Adrenal gland (tissue), 19 donors: ENCODE measurements at places on chromosomes 3 and 15. TPM values are rescaled to one million over a fixed set of nuclear protein-coding genes. Genes with fewer than 3 reads are reported as not detected.

DNA sequence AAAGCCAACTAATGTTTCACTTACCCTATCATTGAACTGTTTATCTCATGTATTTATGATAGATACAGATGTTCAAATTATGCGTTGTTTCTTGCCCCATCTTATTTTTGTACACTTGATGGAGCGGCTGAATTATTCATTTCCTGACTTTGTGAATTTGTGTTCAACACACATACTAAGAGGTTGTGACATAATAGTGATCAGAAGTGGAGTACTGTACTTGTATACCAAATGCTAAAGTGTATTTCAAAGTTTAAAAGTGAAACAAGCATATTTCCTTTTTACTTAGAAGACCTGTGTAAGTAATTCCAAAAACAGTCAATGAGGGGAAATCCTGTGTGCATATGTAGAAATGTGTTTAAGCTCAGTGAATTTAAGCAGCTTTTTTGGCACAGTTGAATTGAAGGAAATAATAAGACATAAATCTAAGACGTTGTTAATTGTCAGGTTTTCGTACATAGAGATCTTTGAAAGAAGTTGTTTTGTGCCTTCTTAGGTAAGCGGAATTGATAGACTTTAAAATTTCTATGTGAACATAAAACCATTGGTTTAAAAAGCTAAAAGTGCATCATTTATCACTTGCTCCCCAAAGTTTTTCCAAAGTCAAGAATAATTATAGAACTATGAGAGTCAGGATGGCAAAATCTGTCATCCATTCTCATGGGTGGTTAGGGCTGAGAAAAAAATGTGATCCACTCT, 1.9 kb downstream of the NFKBIZ start:
- DNase-seq = no peak
- H3K27ac ChIP-seq = peak overlapping the region; percentile 97
- peak overlapping the region; percentile 97 for H3K4me3 ChIP-seq
- H3K27me3 ChIP-seq = no peaks in the 10 kb centered on the region
- no peaks in the 10 kb centered on the region for H3K36me3 ChIP-seq

DNA sequence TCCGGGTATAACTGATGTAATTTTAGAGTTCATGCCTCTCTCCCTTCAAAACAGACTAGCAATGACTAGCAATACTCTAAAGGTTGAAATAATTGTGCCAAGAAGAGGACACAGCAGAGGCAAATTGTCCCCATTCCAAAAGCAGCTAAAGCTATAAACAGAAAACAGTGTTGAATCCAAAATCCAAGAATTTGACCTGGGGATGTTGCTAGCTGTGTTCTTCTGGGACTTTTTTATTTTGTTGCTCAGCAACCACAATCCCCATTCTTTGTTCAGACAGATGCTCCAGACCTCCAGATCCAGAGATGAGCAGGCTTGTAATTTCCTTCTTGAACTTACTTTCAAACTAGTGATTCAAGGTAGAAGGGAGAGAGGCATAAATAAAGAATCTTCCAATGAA, 191.5 kb downstream of the FOXB1 start:
- no peaks in the 10 kb centered on the region for H3K4me1 ChIP-seq
- no peak overlapping the region for H3K27ac ChIP-seq
- no peak overlapping the region for H3K4me3 ChIP-seq

DNA sequence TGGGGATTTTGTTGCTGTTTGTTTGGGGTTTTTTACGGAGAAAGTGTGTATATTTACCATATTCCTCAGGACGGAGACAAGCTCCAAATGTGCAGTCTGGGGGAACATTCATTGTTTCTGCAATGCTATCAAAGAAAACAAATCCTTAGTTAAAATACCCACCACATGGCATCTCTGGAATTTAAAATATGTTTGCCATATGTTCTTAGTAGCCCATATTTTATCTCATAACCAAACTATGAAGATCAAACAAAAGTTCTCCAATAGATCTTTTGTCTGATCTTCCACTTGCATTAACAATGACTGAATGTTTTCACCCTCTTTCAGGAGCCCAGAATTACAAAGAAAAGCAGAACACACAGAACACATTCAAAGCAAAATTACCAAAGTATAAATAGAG, 35.3 kb downstream of the EFHB start:
- no peak for DNase-seq
- no peaks in the 10 kb centered on the region for H3K27me3 ChIP-seq
- no peak overlapping the region for H3K4me3 ChIP-seq
- H3K27ac ChIP-seq = no peak overlapping the region

DNA sequence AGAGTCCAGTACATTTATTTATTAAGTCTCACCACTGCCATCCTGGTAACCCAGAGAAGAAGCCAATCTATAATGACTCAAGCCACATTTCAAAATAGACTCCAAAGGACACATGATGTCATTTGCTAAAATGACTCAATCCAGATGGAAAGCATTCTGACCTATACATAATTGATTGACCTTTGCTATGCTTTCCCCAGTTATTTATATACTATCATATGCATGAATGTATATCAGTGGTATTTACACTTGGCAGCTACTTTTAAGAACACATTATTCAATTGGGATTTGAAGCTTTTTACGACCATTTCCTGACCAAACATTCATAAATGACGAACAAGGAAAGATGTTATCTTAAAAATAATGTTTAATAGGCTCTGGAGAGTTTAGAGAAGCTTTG, 297.2 kb downstream of the FHIT start:
- no peaks in the 10 kb centered on the region for H3K4me1 ChIP-seq
- no peak overlapping the region for H3K27ac ChIP-seq
- no peak for DNase-seq
- H3K4me3 ChIP-seq = no peak overlapping the region
- no peaks in the 10 kb centered on the region for H3K27me3 ChIP-seq
- H3K36me3 ChIP-seq = no peaks in the 10 kb centered on the region

GRCh38 chr3:197029511-197030167, at the start of gene MELTF:
Gene MELTF, minus strand, starts transcription at chr3:197029817. Its CDS starts 115 bp downstream, at chr3:197029702.
- no peaks in the 10 kb centered on the region for H3K36me3 ChIP-seq
- H3K4me3 ChIP-seq = no peak within 1 kb of the TSS
- H3K27me3 ChIP-seq = peaks cover 26% of the 10 kb centered on the region
- no peak for DNase-seq
- no peak within 1 kb of the TSS for H3K27ac ChIP-seq

- H3K4me3 ChIP-seq = no peak overlapping the region
- no peaks in the 10 kb centered on the region for H3K27me3 ChIP-seq
- H3K36me3 ChIP-seq = no peaks in the 10 kb centered on the region
- no peak overlapping the region for H3K27ac ChIP-seq
- peaks cover 8% of the 10 kb centered on the region for H3K4me1 ChIP-seq
- DNase-seq = peak; percentile 25
Observed at GRCh38 chr3:193833592-193833991, 240.6 kb downstream of the OPA1 start.

DNA sequence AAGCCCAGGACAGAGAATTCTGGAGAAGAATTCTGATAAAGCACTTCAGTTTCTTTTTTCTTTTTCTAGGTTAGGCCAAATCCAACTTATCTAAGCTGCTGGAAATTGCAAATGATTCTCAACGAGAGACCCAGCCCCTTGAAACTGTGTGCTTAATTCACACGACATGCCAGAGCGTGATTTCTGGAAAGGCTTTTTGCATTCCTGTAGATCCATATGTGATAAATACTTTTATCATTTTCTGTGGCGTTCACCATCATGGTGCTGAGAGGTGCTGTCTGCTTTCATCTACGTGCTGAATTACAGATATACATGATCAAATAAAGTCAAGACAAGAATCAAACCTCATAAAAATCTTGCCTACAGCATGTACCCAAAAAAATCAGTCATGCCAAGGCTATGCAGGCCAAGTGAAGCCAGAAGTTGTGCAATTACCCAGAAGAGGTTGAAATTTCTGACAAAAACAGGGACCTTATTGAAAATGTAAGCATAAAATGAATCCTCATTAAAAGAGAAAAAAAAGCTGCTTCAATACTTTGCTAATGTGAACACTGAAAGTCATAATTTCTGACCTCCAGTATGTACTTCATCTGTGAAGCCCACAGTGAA, 10.8 kb upstream of the MEF2A start:
- H3K27ac ChIP-seq = no peak overlapping the region
- H3K4me1 ChIP-seq = no peaks in the 10 kb centered on the region
- H3K27me3 ChIP-seq = no peaks in the 10 kb centered on the region
- no peaks in the 10 kb centered on the region for H3K36me3 ChIP-seq

DNA sequence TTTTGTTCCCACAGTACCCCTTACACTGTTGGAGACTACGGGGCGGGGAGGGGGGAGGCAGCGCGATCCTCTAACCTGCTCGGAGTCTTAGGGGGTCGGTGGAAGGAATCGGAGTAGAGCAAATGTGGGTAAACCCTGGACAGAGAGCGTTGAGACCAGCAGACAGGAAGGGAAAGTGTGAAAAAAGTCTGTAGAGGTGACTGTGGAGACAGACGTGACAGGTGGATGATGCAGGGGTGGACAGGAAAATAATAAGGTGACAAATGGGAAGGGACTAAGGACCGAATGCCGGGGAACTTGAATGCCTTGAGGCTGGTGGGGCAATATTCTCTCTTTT, 424 bp downstream of the EAF2 start:
- no peaks in the 10 kb centered on the region for H3K36me3 ChIP-seq
- peaks cover 10% of the 10 kb centered on the region for H3K4me1 ChIP-seq
- H3K27me3 ChIP-seq = no peaks in the 10 kb centered on the region
- peak overlapping the region; percentile 65 for H3K4me3 ChIP-seq
- peak overlapping the region; percentile 76 for H3K27ac ChIP-seq

GRCh38 chr15:70558406-70559264, 204.7 kb downstream of the UACA start:
- H3K4me3 ChIP-seq = no peak overlapping the region
- H3K27me3 ChIP-seq = no peaks in the 10 kb centered on the region
- H3K27ac ChIP-seq = no peak overlapping the region
- H3K36me3 ChIP-seq = no peaks in the 10 kb centered on the region
- DNase-seq = no peak

GRCh38 chr3:159148466-159148865, 346.6 kb downstream of the MFSD1 start:
- H3K36me3 ChIP-seq = no peaks in the 10 kb centered on the region
- no peaks in the 10 kb centered on the region for H3K27me3 ChIP-seq
- H3K27ac ChIP-seq = no peak overlapping the region
- no peak for DNase-seq
- no peak overlapping the region for H3K4me3 ChIP-seq

DNA sequence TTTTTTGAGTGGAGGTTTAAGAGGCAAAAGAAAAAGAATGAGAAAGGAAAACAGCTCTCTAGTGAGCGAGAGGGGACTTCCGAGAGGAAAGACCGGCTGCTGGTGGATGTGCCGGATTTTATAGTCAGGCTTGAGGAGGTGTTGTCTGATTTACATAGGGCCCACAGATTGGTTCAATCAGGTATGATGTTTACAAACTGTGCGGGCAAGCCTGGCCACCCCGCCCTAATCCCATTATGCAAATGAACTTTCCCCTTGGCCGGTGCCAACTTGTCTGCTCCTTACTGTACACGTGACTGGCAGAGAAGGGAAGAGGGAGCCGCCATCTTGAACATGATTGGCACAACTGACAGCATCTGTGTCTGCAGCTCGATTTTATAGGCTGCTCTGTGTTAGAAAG, 44.7 kb downstream of the FAM43A start:
- H3K27me3 ChIP-seq = no peaks in the 10 kb centered on the region
- no peak overlapping the region for H3K27ac ChIP-seq
- H3K4me1 ChIP-seq = no peaks in the 10 kb centered on the region
- H3K4me3 ChIP-seq = no peak overlapping the region
- H3K36me3 ChIP-seq = no peaks in the 10 kb centered on the region

DNA sequence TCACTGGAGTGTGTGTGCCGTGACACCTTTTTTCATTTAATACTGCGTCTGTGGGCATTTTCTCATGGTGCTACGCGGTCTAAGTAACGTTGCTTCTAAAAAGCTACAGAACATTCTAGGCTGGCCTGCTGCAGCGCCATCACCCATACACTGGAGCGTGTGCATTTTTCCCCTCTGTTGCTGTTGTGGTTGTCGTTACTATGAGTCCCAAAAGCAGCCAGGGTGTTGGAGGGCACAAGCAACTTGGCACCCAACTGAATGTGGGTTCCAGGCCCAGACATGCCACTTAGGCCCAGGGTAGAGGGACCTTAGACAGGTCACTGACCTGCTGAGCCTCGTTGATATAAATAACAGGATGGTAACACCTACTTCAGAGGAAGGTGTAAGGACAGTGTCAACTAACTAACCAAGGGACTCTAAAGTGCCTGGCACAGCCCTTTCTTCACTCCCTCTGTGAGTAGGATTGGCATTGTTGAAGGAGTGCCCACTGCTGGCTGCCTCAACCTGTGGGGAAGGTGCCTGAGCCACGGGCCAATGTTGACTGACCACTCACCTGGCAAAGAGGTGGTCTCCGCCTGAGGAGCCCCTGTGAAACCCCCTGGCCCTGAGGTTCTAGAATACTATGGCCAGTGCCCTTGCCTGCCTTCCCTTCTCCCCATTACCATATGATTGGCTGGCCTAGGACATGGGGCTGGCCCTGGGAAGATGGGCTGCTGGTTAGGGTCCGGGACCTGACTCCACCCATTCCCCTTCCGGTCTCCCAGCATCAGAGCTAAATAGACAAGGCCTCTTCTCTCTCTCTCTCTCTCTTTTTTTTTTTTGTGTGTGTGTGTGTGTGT, 3.5 kb downstream of the CSK start:
- peak overlapping the region; percentile 58 for H3K27ac ChIP-seq
- peaks cover 34% of the 10 kb centered on the region for H3K4me1 ChIP-seq
- H3K4me3 ChIP-seq = no peak overlapping the region
- no peak for DNase-seq
- no peaks in the 10 kb centered on the region for H3K36me3 ChIP-seq
- no peaks in the 10 kb centered on the region for H3K27me3 ChIP-seq

DNA sequence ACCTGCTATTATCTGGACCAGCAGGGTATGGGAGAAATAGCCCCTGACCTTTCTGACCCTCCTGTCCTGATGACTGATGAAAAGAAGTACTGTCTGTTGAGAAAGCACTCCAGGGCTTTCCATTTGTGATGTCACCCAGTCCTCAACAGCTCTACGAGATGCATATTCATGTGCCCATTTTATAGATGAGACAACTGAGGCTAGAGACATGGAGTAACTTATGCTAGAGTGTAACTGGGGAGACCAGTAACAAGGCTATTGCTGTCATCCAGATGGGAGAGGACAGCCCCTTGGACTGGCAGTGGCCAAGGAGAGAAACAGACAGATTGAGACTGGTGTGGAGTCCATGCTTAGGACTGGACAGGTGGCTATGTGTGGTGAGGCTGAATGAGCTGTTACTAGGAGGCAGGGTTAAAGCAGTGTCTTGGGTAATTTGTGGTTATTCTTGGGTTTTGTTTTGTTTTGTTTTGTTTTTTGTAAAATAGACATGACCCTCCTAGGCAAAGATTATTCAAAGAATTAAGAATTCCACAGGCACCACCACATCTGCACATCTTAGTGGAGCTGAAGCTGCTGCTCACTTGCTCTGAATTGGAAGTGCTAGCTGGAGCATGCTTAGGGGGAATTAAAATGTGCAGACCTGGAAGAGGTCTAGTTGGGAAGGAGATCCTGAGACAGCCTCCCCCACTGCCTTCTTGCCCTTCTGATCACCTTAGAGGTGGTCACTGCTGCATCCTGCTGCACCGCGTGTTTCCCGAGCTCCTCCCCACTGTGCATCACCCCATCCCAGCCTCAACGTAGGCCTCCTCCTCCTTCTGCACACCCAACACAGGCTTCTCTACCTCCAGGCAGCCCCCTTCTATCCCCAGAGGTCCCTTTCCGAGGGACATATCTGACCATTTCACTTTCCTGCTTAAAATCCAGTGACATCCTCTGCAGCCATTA, 8.4 kb downstream of the HRH1 start:
- no peaks in the 10 kb centered on the region for H3K27me3 ChIP-seq
- no peak overlapping the region for H3K4me3 ChIP-seq
- no peak for DNase-seq
- H3K36me3 ChIP-seq = no peaks in the 10 kb centered on the region

Gene IGSF11
- total RNA-seq = 14.8 TPM

Gene OR5K2
- not detected for total RNA-seq

Gene TMEM212
- total RNA-seq = not detected

Gene EFHB
- 2.4 TPM for total RNA-seq

Gene TLR9
- 0.61 TPM for total RNA-seq

Gene FBLN2
- total RNA-seq = 31.5 TPM

Gene CFAP20DC
- total RNA-seq = 2.1 TPM

Gene TMEM202
- not detected for total RNA-seq

Gene TGM4
- total RNA-seq = not detected

Gene ATP13A3
- total RNA-seq = 53.7 TPM
